ENCODE measurements at places on chromosomes 4 and X. TPM values are rescaled to one million over a fixed set of nuclear protein-coding genes. Genes with fewer than 3 reads are reported as not detected.

Gene XAGE2
- not detected for total RNA-seq

Gene FAM184B
- not detected for total RNA-seq

Gene CCDC149
- 8.7 TPM for total RNA-seq

Gene BEND2
- not detected for total RNA-seq

Gene SFRP2
- 56.2 TPM for total RNA-seq

DNA sequence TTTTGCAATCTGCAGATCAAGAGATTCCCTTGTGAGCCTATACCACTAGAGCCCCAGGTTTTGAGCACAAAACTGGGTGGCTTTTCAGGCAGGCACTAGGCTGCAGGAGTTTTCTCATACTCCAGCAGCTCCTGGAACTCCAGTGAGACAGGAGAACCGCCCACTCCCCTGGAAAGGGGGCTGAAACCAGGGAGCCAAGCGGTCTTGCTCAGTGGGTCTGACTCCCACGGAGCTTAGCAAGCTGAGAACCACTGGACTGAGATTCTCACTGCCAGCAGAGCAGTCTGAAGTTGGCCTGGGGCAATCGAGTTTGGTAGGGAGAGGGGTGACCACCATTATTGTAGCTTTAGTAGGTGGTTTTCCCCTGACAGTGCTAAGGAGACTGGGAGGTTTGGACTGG, 313.8 kb upstream of the TEX13C start:
- DNase-seq = no peak

DNA sequence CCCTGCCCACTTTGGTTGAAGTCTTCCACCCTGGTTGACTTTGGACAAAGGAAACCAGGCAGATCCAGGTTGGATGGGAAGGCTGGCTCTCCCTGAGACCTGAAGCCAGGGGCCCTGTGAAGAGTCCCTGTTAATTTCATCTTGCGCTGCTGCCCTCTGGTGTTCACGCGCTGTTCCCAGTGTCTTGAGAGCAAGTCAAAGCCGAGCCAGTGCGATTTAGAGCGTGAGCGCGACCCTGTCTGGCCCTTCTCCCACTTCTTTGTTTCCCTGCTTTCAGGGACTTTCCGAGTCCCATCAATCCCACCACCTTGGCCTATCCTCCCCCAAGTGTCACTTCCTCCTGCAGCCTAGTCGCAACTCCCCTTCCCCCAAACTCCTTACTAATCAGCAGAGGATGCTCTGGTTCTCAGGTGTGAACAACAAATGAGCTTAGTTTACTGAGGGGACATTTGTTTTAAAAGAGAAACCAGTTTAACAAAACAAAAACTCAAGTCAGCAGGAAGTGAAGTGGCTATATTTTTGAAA, 25.8 kb upstream of the CHRNA9 start:
- peak; percentile 59 for DNase-seq

- no peak for DNase-seq
These were observed 40.2 kb downstream of the ABCB7 start for GRCh38 chrX:75115707-75116413.

DNA sequence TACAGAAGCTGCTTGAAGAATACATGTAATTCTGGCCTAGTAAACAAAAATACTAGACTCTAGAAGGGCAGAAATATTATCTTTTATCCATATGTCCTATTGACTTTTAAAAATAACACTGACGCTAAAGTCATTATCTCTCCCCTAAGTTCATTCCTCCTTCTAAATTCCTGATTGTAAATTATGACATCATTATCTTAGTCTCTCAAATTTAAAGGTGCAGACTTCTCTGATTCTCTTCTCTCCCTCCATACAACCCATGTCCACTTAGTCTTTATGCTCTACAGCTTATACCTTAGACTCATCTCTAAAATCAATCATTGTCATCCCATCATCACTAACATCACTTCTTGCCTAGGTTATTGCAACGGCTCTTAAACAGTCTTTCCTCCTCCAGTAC, 327.9 kb upstream of the GRIA3 start:
- DNase-seq = no peak

DNA sequence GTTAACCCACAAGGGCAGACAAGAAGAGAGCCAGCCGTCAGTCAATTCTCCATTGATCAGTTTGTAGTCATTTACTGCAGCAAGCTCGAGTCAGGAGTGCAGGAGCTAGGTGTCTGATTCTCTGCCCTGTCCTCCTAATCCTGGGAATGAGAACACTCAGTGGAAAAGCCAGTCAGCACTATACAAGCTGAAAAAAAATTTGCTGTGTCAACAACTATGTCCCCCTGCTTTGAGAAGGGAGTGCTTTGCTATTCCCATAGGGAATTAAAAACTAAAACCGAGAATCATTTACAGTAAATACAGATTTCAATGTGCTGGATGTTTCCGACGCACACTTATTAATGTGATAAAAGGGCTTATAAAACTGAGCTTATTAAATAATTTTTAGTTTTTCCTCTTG, 84.2 kb downstream of the GRIA2 start:
- no peak for DNase-seq

DNA sequence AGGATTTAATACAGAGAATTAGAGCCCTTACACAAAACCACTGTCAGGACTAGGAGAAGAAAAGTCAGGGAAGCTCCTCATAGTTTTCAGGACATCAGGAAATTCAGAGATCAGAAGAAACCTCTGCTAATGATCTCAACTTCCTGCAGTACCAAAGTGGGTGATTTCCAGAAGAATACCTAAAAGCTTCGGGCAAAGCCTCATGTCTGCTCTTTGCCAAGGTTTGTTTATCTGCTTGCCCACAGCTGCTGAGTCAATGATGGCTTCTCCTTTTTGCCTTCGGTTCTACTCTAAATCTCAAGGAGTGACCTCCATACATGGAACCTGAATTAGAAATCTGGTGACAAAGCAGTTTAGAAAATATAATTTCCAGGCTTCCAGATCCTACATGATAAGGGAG, 68.4 kb downstream of the USP38 start:
- no peak for DNase-seq

- no peak for DNase-seq
These were observed 18.2 kb downstream of the UBE2D3 start for GRCh38 chr4:102809190-102809589.

All from ascending aorta (tissue), 2 donors.